H7 (cell line): ENCODE measurements at places on chromosomes 3 and 15.

GRCh38 chr3:149009732-149010131 lies 18.4 kb downstream of the GYG1 start:
- no peak for DNase-seq

DNA sequence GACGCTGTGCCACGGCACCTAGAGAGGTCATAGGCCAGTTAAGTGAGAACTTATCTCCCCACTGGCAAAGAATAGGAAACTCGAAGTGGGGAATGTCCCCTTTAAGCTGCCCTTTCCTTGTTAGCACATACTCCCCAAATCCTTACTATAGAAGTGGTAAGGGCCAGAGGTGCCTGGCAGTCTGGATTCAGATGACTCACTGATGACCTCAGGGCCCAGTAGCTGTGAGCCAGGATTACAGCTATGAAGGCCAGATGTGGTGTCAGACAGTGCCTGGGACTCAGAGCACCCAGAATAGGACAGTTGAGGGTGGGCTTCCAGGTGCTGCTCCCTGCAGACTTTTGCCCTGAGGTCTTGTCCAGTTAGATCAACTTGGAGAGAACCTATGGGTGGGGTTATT lies 37.7 kb downstream of the PDIA5 start:
- DNase-seq: no peak

GRCh38 chr3:18252578-18252977 lies 172.6 kb downstream of the SATB1 start:
- no peak for DNase-seq

- peak; percentile 71 for DNase-seq
These were observed 4.0 kb upstream of the NR2F2 start for GRCh38 chr15:96326328-96327154.

DNA sequence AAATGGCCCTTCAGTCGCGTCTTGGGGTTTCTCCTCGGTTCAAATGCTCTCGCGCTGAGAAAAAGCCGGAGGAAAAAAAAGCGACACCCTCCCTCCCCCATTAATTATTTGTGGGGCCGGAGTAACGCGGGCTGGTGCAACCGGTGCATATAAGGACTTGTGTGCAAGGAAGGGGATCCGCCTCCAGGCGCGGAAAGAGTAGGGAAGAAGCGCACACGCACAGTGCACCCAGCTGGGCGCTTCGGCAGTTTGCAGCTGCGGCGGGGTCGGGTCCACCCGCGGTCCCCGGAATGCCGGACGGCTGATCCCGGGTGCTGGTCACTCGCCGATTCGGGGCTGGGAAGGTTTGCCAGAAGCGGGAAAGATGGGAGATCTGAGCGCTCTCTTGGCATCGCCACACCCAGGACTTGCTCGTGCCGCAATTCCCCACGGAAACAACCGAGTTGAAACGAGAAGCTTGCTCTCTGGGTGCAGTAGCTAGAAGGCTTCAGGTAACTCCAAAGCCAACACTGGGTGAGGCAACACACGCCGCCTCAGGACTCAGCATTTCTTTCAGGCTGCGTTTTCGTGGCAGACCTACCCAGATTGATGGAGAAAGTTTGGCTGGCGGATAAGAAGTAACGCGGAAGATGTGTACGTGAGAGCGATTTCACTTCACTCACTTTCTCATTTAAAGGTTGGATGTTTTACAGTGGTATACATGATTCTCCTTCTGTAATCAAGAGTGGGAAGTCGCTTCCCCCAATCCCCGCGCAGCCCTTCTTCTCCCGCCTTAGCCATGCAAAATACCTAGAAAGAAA lies 720 bp upstream of the TNIK start:
- DNase-seq: peak; percentile 60

DNA sequence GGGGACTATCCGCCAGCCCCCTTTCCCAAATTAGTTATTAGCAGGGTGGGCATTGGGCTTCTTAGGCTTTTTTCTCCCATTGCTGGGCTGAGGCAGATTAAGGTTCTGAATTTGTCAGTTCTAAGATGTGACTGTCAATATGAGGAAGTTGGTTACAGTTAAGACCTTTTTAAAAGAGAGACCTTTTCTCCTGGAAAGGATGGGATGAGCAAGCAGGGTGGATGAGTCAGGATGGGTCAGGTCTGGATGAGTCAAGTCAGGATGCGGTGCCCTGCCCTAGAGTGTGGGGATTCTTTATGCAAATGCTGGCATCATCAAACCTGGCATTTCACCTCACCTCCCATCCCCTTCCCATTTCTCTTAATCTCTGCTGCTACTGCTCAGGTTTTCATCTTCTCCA lies 1.9 kb downstream of the AEN start:
- DNase-seq: peak; percentile 28

DNA sequence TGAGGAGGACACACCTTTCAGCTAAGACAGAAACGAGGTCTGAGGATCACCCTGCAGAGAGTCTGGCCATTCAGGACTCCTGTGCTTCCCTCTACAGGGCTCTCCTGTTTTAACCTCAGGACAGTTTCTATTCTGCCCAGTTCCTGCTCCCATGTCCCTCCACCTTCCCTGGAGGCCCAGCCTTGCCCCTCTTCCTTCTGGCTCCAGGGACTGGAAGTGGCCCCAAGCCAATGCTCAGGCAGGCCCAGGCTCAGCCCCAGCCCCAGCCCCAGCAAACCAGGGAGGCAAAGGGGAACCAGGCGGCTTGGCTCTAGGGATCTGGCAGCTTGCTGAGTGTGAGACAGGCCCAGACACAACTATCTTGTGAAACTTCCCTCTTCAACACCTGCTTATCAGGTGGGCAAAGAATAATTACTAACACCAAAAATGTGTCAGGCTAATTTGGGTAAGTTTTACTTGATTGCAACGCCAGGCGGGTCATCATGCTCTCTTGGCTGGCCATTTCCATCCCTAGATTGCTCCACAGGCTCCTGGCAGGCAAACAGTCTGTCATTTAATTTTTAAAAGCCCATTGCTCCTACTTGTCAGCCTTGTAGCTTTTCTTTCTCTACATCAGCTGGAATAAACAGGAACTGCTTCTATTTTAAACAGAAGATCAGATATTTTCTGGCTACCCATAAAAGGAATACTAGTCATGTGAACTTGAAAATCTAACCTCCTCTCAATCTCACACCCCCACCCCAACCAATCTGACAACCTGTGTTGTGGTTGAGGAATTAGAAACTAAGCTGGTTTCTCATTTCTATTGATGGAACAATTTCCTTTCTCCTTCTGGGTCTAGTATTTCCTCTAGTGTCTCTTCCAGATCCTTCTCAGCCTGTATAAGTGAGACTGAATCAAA lies 33.5 kb downstream of the UPK1B start:
- DNase-seq: peak; percentile 63

GRCh38 chr3:158109295-158109803 lies 540 bp upstream of the RSRC1 start:
- no peak for DNase-seq

DNA sequence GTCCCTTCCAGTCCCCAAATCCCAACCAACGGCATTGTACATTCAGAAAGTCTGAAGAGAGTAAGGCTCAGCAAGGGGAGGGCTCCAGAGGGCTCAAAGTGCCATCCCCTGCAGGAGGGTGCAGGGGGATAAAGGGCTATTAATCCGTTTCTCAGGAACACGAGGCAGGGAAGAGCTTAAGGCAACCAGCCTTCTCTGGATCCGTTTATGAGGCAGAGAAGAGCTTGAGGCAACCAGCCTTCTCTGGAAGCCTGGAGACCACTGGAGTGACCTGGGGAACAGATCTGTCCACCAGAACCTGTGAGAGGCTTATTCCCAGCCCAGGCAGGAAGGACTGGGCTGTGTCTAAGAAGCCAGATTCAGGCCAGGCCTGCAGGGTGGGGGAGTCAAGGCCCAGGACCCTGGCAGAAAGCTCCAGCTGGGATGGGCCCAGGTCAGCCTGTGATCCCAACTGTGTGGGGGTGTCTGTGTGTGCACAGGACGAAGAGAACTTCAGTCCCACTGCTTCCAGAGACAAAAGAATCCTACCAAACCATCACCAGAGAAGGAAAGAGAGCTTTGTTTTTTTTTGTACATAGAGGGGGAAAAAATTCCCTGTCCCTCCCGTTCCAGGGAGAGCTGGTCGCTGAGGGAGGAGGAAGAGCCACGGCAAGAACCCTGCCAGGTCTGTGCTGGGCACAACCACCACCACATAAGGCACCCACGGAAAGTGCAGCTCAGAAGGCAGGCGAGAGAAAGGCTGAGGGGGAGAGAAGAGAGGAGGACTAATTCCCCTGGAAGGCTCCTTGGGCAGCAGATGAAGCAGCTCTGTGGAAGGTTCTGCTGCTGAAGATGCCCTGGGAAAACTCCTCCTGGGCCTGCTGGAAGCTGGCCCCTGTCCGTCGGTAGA lies 1.6 kb upstream of the ULK3 start:
- peak; percentile 59 for DNase-seq

DNA sequence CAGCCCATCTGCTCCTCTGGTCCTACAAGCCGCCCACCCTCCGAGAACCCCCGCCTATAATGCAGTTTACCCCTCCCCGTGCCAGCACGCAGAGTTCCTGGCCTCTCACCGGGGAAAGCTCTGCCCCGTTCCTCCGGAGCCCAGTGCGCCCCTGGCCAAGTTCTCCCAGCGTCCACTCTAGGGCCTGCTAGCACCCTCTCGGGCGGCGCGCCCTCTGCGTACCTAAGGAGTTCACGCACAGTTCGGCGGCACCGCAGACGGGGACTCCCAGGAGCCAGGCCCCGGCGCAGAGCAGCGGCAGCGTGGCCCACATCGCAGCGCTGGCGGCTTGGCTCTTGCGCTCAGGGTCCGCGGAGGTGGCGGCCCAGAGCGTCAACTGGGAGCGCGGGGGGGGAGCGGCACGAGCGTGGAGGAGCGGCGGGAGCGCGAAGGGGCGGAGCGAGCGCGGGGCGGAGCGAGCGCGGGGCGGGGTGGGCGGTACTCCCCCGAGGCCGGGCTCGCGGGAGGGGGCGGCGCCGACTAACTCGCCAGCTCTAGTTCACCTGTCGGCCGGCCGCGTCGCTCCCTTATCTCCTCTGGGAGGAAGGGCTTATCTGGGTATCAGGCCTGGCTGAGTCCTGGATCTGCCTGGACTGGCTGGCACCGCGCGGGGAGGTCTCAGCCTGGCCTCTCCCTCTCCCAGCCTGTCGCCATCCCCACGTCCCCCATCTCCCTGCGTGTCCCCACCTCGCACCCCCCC lies at the start of gene CTSH:
Gene CTSH (minus strand): TSS at position 378 of the 739 bp plus-strand sequence. CDS start 65 bp downstream, at position 313.
- DNase-seq: peak; percentile 98

GRCh38 chr3:183500319-183500718 lies 55.2 kb downstream of the KLHL6 start:
- DNase-seq: no peak

- no peak for DNase-seq
These were observed 41.3 kb downstream of the MEIS2 start for GRCh38 chr15:37059086-37059485.

DNA sequence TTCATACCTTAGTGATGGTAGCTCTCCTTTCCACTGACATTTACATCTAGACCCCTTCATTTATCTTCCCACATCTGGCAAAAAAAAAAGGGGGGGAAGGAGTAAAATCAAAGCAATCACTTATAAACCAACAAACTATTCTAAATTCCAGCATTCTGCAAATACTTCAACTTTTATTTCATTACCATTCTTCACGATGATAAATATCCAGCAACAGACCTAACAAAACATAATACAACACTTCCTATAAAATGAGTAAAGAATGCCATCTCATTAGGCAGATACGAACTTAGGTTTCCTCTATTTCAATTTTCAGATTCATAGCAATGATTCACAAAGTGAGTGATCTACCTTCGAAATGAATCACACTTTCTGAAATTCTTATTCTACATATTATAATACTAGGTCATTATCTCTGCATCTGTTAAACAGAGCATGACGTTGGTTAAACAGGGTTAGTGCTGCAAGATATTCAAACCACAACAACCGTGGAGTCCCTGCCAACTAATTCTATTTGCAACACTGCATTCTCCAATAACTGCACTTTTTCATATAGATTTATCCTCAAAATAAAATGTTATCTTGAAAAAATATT lies at the start of gene LRRFIP2:
Gene LRRFIP2 (minus strand): TSS at position 51 of the 595 bp plus-strand sequence. CDS start 25,599 bp downstream, outside the sequence.
- DNase-seq: no peak

- no peak for DNase-seq
These were observed 38.8 kb upstream of the ACAN start for GRCh38 chr15:88764448-88764847.

DNA sequence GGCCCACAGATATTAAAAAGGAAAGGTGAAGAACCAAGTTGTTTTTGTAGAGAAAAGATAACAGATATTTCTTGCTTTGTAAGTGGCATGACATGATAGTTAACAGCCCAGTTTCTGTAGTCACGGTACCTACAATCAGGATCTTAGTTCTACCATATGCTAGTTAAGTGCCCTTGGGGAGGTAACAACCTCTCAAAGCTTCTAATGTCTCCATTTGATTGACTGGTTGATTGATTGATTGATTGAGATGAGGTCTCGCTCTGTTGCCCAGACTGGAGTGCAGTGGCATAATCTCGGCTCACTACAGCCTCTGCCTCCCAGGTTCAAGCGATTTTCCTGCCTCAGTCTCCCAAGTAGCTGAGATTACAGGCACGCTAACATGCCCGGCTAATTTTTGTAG lies 28.5 kb downstream of the SENP5 start:
- no peak for DNase-seq

DNA sequence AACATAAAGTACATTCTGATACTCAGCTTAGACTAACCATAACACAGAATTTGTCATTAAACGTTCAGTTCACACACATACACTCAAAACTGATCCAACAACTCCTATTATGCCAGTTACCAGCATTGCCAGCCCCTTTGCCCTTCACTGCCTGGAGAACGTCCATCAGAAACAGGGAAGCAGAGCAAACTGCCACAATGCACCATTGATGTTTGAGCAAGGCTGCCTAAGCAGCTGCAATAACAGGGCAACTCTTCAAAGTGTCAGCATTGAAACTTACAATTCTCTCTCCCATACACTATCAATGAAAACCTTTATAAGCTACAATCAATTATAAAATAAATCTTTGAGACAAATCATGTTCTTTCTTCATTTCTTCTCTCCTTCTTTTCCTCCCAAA lies 85.1 kb downstream of the ZBTB20 start:
- DNase-seq: no peak

- DNase-seq: no peak
These were observed 48.5 kb downstream of the IQSEC1 start for GRCh38 chr3:13024765-13025065.

DNA sequence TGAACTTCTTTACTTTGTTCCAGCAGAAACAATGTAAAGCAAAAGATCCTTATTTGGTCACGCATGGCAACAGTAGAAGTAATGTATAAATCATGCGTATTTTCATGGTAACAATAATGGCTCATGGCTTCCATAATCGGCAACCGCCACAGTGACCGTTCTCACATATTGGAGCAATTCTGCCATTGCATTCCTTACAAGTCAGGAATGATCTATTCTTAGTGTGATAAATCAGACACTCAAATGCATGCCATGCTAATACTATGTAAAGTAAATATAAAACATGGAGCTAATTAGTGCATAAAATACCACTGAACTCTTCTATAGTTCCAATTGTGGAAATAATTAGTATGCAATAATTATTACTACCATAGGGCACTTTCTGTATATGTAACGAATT lies 13.5 kb upstream of the CERS3 start:
- DNase-seq: no peak

DNA sequence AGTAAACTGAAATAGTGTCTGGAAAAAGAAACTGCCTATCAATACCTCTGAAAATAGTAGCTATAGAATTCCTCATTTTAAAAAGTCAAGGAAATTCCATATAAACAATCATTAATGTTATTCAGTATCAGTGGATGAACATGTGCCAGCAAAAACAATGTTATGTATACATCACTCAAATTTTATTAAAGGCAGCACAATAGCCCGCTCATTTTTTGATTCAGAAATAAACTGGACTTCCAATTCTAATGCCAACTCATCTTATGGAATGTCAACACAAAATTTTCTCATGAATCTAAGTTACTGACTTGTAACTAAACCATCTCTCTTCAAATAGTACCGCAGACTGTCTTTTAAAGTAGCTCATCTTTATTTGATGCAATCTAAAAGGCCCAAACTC lies 19.0 kb downstream of the THBS1 start:
- no peak for DNase-seq

- DNase-seq: no peak
These were observed 208.4 kb upstream of the KBTBD8 start for GRCh38 chr3:66789580-66790237.
